Esophagus muscularis mucosa (tissue), 4 donors: ENCODE measurements at places on chromosomes 4 and X. TPM values are rescaled to one million over a fixed set of nuclear protein-coding genes. Genes with fewer than 3 reads are reported as not detected.

Gene SPANXN3
- total RNA-seq = not detected

Gene TCEANC
- total RNA-seq = 7.1 TPM

Gene RAI2
- 24.4 TPM for total RNA-seq

Gene IBSP
- not detected for total RNA-seq

Gene TGIF2LX
- not detected for total RNA-seq

Gene DCHS2
- total RNA-seq = 3.3 TPM

Gene NSUN7
- 7.1 TPM for total RNA-seq

Gene GYPA
- total RNA-seq = not detected

DNA sequence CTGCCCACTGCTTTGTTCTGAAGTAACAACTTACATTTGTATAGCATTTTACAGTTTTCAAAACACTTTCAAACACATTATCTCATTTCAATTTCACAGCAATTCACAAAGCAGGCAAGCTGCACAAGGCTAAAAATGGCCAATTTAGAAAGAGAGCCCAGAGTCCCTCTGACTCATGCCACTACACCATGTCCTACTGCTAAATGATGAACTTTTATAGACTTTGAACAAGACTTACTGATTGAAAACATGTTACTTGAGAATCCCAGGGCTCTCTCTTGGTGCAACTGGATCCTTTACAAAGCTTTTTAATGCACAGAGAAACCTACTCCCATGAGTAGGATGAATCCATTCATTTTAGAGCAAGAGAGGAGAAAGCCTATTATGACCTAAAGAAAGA lies 5.8 kb upstream of the G3BP2 start:
- DNase-seq = no peak

DNA sequence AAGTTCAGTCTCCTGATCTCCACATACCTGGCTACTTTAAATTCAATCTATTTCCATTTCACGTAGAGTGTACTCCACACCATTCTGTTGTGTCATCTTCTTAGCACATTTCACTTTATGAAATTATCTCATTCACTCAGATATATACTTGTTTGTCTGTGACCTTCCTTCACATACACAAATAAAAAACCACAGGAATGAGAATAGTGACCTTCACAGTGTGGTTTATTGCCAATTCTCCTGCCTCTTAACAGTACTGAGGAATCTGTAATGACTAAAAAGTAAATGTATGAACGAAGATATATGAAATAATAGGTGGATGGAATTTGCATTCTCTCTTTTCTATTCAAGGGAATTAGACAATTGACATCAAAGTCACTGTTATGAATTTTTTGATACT lies 183.9 kb upstream of the PCDH7 start:
- DNase-seq = no peak

DNA sequence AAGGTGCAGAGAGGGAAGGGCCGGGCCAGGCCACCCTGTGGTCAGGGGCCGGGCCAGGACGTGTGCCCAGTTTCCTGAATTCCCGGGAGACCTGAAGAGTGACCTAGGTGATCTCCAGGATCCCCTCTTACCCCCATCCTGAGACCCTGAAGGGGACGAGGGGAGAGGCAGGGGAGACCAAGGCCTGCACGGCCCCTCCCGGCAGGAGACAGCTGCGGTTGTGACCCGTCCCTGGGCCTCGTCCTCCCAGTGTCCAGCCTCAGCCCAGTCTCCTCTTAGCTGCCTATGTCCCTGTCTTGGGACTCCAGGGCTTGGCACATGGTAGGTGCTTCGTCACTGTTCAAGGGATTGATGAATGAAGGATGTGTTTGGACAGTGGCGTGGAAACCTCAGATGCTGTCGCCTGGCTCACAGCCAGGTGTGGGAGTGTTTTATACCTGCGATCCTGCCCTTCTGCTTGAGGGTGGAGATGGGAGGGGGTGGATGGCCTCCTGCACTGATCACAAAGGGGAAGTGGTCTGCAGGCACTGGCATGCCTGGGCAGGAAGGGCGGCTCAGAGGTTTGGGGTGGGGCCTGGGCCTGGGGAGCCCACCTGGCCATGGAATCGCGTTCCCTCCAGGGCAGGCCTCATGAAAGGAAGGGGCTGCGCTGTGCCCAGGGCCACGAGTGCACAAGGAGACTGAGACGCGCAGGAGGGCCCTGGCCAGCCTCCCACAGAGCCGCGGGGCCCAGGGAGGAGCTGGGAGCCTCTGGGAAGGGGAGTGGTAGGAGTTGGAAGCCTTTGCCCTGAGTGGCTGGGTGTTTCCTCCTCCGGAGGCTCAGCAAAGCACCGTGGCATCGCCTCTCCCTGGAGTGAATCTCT lies 6.9 kb downstream of the SH3TC1 start:
- no peak for DNase-seq

- no peak for DNase-seq
These were observed 458.4 kb upstream of the NDST3 start for GRCh38 chr4:117575850-117576249.

DNA sequence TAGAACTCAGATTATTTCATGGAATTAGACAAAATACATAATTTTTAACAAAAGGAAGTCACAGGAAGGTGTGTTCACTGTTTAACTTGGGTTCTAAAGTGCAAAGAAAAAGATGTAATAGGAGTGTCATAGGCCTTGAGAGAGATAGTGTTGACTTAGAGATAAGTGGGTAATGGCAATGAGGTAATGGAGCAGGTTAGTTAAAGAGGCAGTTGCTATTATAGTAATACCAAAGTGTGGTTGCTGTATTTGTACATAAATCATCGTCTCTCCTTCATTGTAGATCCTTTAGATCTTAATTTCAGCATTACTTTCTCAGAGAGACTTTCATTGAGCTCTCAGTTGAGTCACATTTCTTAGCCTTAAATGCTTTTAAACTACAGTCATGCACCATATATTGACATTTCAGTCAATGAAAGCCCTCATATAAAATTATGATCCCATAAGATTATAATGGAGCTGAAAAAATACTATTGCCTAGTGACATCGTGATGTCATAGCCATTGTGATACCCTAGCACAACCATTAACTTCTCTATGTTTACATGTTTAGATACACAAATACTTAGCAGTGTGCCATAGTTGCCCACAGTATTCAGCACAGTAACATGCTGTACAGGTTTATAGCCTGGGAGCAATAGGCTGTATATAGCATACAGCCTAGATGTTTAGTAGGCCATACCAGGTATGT lies 245.4 kb downstream of the ADGRL3 start:
- no peak for DNase-seq

GRCh38 chrX:106973433-106974149 lies 26.4 kb downstream of the MORC4 start:
- no peak for DNase-seq

- no peak for DNase-seq
These were observed 1154.9 kb upstream of the PCDH7 start for GRCh38 chr4:29565256-29565655.

GRCh38 chr4:61294936-61295335 lies 94.8 kb downstream of the ADGRL3 start:
- no peak for DNase-seq

DNA sequence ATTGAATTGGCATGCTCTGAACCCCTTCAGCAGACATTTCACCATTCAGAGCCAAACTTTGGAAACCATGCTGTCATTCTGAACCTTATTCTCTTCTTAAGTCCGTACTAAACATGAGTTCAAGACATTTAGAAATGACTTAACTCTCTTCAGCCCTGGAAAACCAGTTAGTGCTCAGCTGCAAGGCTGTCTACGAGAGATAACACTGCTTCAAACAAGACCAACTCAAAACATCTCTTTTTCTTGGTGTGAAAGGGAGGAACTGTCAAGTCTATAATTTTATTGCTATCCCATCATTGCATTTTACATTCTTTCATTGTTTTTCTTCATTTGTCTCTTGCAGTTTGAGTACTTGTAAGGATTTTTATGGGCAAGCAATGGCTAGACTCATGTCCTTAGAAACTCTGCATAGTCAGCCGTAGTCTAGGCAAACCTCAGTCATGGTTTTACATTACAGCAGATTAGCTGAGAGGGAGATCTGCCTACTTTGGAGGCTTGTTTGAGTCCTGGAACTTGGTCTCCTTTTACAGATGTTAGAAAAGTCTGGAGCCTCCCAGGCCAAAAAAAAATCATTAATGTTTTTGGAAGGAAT lies 120.6 kb upstream of the JADE1 start:
- DNase-seq = no peak

DNA sequence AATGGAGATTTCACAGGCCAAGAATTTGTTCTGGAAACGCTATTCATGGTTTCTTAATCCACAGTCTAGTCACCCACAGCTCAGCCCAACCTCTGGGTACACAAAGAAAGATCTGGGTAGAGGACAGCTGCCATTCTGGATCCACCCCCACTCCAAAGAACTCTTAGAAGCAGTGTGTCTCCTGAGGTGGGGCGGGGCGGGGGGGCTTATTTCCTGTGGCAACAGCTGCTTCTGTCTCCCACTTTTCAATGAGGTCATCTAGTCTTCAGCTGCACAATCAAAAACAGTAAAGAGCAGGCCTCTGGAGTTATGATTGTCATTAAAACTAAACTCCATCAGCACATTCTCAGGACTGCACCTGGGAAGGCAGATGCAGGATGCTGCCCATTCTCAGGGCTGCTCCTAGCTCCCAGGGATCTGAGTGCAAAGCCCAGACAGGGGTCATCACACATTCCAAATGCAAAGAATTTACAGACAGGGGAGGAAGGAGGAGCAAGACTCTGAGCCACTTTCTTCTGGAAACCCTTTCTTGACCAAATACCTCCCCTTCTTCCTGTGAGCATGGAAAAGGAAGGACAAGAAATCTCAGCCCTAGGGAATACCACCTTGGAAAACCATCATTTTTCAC lies 207.3 kb downstream of the HS6ST2 start:
- DNase-seq = no peak

GRCh38 chr4:140135529-140136088 lies 18.4 kb downstream of the MAML3 start:
- no peak for DNase-seq

GRCh38 chrX:20397587-20397986 lies 130.9 kb upstream of the RPS6KA3 start:
- DNase-seq = no peak

DNA sequence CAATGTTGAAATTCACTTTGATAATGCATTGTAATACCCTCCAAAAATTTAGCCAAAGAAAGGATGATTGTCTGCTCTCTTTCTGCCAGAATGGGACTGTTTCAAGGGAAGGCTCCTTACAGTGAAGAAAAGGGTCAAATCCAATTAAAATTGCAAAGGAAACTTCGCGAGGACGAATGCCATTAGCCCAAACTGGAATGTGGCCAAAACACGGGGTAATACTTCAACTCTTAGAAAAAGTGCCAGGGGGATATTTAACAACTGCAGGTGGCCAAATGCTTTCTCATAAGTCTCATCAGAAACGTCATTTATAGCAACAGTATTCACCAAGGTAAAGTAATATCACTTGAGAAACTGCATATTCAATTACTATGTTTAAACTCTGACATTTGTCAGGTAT lies 29.0 kb downstream of the NKX3-2 start:
- DNase-seq = no peak

DNA sequence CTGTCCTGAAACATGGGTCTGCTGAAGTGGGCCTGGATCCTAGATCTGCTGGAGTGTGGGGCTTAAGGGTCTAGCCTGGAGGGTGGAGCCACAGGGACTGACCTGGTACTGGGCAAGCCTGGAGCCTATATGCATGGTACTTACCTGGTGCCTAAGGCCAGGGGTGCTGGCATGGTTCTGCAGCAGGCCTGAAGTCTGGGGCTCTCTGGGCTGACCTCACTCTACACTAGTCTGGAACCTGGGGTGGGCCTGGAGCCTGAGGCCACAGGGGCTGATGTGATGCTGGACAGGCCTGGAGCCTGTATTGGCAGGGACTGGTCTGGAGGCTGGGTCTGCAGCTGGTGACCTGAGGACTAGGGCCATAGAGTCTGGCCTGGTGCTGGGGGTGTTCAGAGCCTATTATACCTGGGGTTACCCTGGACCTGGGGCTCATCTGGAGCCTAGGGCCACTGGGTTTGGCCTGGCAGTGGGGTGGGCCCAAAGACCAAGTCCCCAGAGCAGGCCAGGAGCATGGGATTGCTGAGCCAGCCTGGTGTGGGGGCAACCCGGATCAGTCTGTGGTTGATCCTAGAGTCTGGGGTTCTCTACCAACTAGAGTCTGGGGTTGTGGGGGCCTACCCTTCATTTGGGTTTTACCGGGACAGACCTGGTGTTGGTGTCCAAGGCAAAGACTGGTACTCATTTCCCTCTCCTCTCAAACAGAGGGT lies 179.6 kb downstream of the SLC4A4 start:
- DNase-seq = no peak

DNA sequence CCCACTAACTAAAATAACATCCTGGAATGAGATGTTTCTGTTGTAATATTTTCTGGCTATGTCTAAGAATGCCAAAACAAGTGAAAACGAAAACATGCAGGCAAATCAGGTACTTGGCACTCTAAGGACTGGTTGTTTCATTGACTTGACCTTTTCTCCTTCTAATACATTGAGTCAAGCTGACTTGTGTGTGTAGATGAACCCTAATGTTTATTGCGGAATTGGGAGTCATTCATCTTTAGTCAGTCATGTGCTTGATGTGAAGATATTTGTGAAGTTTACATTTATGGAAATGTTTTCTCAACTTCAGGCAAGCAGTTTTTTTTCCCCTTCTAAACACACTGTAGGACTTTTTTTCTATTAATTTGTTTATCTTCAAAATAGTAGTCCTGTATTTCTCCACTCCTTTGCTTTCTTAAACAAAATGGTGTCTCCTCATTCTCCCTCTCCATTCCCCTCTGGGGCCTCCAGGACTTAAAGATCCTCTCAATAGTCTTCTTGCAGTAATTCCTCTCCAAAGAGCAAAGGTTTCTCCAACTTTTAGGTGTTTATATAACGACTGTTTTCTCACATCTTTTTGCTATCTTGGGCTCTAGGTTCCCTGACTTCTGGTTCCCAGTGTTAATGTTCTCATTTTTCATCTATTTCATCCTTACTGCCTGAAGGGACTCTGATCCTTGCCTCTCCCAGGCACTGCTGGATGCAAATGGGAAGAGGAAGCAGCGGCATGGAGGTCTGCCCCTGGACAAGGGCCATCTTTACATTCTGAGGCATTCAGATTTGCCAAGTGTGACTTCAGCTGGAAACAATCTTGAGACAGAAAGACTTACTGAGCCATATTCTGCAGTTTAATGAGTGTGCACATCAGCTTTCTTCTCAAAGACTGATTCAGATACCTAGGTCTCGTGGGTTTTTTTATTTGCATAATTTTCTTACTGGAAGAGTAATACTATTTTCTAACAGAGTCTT lies 166.4 kb downstream of the ARHGAP6 start:
- no peak for DNase-seq
